ENCODE measurements at places on chromosomes 4 and X. TPM values are rescaled to one million over a fixed set of nuclear protein-coding genes. Genes with fewer than 3 reads are reported as not detected.

Gene SPANXN3
- not detected for total RNA-seq

GRCh38 chr4:5198656-5199541 is 147.6 kb downstream of the STK32B start:
- no peaks in the 10 kb centered on the region for H3K36me3 ChIP-seq
- no peak overlapping the region for H3K27ac ChIP-seq
- no peak for DNase-seq

DNA sequence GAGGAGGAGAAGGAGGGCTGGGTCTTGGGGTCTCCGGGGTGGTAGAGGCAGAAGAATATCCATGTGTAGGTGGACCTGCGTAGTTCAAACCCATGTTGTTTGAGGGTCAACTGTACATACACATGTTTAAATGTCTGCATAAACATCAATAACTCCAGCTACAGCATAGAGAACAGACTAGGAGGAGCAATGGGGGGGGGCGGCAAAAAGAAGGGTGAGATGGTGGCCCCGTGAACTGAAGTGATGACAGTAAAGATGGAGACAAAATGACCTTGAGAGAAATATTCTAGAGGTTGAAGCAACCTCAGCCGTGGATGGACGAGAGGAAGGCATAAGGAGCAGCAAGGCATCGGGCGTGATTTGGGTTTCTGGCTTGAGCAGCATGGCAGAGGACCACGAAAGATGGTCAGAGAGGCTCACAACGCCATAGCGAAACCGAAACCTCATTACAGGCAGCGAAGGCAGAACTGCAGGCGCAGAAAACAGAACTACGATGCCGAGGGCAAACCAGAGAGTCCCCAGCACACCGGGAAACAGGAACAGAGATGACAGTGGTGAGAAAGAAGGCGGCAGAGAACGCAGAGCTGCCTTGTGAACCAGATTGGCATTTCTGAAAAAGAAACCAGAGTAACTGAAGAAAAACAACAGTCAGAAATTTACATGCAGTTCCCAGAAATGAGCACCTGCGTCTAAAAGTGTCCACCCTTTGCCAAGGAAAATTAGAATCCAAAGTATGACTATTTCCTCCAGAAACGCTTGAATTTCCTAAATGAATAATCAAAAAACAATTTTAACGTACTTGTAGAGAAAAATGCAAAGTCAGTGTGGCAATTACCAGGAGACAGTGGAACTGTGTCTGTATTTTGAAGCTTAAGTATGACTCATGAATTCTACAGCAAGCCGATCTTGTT is 50.3 kb upstream of the ENPP6 start:
- H3K27ac ChIP-seq: peak overlapping the region; percentile 86
- DNase-seq: peak; percentile 73
- peak overlapping the region; percentile 36 for H3K4me3 ChIP-seq
- H3K36me3 ChIP-seq: no peaks in the 10 kb centered on the region
- H3K4me1 ChIP-seq: peaks cover 23% of the 10 kb centered on the region

DNA sequence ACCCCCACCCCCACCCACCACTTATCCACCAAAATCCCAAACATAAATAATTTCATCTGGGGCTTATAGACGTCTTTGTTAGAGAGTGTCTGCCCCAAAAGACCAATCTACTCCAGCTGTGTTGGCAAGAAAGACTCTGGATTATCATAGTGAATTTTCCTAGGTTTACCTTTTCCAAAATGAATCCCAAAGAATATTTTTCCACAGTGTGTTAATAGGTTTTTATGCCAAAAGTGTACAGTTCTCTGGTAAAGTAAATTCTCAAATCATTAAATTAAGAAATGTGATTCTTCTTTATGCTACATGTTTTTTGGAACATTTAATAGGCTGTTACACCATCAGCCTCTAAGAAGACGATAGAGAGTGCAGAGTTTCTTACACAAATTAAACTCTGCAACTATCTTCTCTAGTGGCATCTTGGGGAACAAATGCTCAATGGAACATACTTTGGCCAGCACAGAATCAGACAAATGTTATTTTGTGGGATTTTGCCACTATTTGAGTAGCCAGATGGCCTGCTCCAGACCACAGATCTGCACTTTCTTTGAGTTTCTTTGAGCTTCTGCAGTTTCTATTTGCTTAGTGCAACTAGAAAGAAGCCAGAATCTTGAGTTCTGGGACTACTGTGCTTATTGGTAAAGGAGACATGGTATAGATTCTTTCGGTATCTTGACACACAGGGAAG is 206.0 kb downstream of the KIT start:
- no peaks in the 10 kb centered on the region for H3K27me3 ChIP-seq
- no peak overlapping the region for H3K27ac ChIP-seq
- H3K4me1 ChIP-seq: no peaks in the 10 kb centered on the region
- no peak overlapping the region for H3K4me3 ChIP-seq

Gene SPOCK3
- total RNA-seq: 0.74 TPM

GRCh38 chrX:41720125-41720779 is 3.7 kb upstream of the GPR82 start:
- no peaks in the 10 kb centered on the region for H3K36me3 ChIP-seq
- no peaks in the 10 kb centered on the region for H3K27me3 ChIP-seq
- H3K4me1 ChIP-seq: peaks cover 9% of the 10 kb centered on the region
- H3K4me3 ChIP-seq: no peak overlapping the region

Gene WNK3
- 0.62 TPM for total RNA-seq

Gene SLC38A5
- 15.9 TPM for total RNA-seq

DNA sequence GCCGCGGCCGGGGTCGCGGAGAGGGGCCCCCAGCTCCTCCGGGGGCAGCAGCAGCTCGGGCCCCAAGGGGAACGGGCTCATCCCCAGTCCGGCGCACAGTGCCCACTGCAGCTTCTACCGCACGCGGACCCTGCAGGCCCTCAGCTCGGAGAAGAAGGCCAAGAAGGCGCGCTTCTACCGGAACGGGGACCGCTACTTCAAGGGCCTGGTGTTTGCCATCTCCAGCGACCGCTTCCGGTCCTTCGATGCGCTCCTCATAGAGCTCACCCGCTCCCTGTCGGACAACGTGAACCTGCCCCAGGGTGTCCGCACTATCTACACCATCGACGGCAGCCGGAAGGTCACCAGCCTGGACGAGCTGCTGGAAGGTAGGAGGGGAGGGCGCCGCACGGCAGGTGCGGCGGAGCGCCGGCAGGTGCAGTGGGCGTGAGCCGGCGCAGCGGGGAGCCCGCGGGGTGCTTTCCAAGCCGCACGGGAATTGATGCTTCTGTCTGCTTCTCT is 886 bp downstream of the DCLK2 start:
- no peaks in the 10 kb centered on the region for H3K36me3 ChIP-seq
- no peaks in the 10 kb centered on the region for H3K27me3 ChIP-seq
- peak overlapping the region; percentile 81 for H3K4me3 ChIP-seq
- peaks cover 20% of the 10 kb centered on the region for H3K4me1 ChIP-seq
- peak overlapping the region; percentile 80 for H3K27ac ChIP-seq

GRCh38 chr4:139312552-139313332 is 10.5 kb upstream of the NDUFC1 start:
- no peaks in the 10 kb centered on the region for H3K27me3 ChIP-seq
- DNase-seq: no peak
- no peaks in the 10 kb centered on the region for H3K36me3 ChIP-seq
- no peak overlapping the region for H3K27ac ChIP-seq

Gene FAM13A
- total RNA-seq: 39.1 TPM

DNA sequence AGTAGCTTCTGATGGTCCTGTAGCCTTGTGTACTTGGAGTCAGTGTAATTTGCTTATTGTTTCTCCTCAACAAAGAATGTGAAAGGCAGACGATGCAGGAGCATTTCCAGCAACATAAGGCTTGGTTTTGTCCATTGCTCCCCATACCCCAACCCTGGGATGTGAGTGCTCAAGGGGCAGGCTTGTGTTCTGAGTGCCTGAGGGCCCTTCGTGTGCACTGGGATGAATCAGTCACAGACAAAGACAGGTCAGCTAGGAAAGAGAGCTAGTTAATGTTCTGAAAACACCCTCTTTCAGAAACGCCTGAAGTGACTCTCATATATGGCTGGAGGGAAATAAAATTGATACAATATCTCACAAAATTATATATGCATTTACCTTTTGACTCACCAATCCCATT is 59.1 kb downstream of the PRPS1 start:
- H3K36me3 ChIP-seq: no peaks in the 10 kb centered on the region
- H3K4me3 ChIP-seq: no peak overlapping the region
- DNase-seq: no peak
- H3K27ac ChIP-seq: no peak overlapping the region
- peaks cover 44% of the 10 kb centered on the region for H3K4me1 ChIP-seq
- no peaks in the 10 kb centered on the region for H3K27me3 ChIP-seq
